ENCODE measurements at places on chromosomes 16 and 17. TPM values are rescaled to one million over a fixed set of nuclear protein-coding genes. Genes with fewer than 3 reads are reported as not detected.

The RUNDC1 gene
- total RNA-seq: 20.5 TPM

DNA sequence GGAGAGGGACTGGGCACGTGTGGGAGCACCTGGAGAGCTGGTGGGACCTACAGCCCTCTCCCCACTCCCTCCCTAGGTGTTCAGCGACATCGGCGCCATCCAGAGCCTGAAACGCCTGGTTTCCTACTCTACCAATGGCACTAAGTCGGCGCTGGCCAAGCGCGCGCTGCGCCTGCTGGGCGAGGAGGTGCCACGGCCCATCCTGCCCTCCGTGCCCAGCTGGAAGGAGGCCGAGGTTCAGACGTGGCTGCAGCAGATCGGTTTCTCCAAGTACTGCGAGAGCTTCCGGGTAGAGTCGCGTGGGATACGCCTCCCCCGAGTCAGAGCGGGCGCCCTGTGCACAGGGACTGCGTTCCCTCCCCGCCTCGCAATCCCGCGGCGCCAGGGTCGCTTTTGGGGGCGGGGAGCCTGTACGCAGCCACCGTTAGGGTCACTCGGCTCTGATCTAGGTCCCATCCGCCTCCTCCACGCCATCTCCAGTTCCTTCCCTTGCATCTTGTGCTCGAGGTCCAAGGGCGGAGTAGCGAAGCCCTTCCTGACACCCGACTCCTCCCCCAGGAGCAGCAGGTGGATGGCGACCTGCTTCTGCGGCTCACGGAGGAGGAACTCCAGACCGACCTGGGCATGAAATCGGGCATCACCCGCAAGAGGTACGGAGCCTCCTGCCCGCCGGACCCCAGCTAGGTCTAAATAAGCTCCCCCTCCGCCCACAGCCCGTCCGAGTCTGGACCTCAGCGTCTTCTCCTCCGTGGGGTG lies 13.0 kb downstream of the SARM1 start:
- H3K27me3 ChIP-seq: peaks cover 75% of the 10 kb centered on the region
- peak; percentile 48 for DNase-seq
- H3K27ac ChIP-seq: no peak overlapping the region
- no peaks in the 10 kb centered on the region for H3K36me3 ChIP-seq

GRCh38 chr16:74699666-74700065 lies 996 bp downstream of the MLKL start:
- no peak overlapping the region for H3K4me3 ChIP-seq
- peaks cover 41% of the 10 kb centered on the region for H3K27me3 ChIP-seq
- no peak for DNase-seq

GRCh38 chr16:69865701-69866100 lies 85.4 kb upstream of the CLEC18A start:
- H3K4me3 ChIP-seq: no peak overlapping the region
- peak; percentile 65 for DNase-seq
- H3K36me3 ChIP-seq: no peaks in the 10 kb centered on the region
- H3K27ac ChIP-seq: peak overlapping the region; percentile 61

DNA sequence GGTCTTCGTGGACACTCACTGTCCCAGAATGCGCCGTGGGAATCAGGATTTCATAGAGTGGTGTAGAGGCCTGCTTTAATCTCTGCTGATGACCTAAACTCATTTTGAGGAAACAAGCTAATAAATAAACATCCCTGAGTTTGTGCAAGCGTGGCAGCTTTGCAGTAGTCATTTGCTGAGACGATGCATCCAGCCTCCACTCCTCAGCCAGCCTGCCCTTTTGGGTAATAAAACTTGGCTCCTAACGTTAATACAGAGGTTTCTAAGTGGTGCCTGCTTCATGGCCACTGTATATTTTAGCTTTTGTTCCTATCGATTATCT lies 1.3 kb downstream of the DGKE start:
- H3K4me3 ChIP-seq: peak overlapping the region; percentile 70
- DNase-seq: no peak
- peaks cover 17% of the 10 kb centered on the region for H3K27me3 ChIP-seq
- H3K4me1 ChIP-seq: peaks cover 5% of the 10 kb centered on the region

- H3K27ac ChIP-seq: no peak overlapping the region
- DNase-seq: no peak
- no peaks in the 10 kb centered on the region for H3K36me3 ChIP-seq
- H3K4me3 ChIP-seq: no peak overlapping the region
- H3K27me3 ChIP-seq: peaks cover 5% of the 10 kb centered on the region
These were observed 11.4 kb downstream of the ITGAD start for GRCh38 chr16:31404353-31405064.

- no peak overlapping the region for H3K27ac ChIP-seq
- H3K27me3 ChIP-seq: no peaks in the 10 kb centered on the region
- H3K4me1 ChIP-seq: no peaks in the 10 kb centered on the region
- no peak for DNase-seq
- no peak overlapping the region for H3K4me3 ChIP-seq
- no peaks in the 10 kb centered on the region for H3K36me3 ChIP-seq
These were observed 485.4 kb downstream of the KCNJ2 start for GRCh38 chr17:70654706-70655105.

- H3K27me3 ChIP-seq: no peaks in the 10 kb centered on the region
- no peak overlapping the region for H3K4me3 ChIP-seq
- H3K27ac ChIP-seq: no peak overlapping the region
- DNase-seq: no peak
- H3K36me3 ChIP-seq: peaks cover 17% of the 10 kb centered on the region
- H3K4me1 ChIP-seq: peaks cover 3% of the 10 kb centered on the region
These were observed 31.0 kb downstream of the ERCC4 start for GRCh38 chr16:13950821-13951547.

- no peak overlapping the region for H3K4me3 ChIP-seq
- H3K4me1 ChIP-seq: no peaks in the 10 kb centered on the region
- H3K27ac ChIP-seq: no peak overlapping the region
These were observed 108.2 kb downstream of the NPIPB5 start for GRCh38 chr16:22618842-22619241.

GRCh38 chr17:80424878-80425765 lies 10.2 kb downstream of the ENDOV start:
- H3K36me3 ChIP-seq: no peaks in the 10 kb centered on the region
- DNase-seq: no peak
- no peak overlapping the region for H3K27ac ChIP-seq
- H3K4me3 ChIP-seq: no peak overlapping the region
- H3K4me1 ChIP-seq: no peaks in the 10 kb centered on the region

DNA sequence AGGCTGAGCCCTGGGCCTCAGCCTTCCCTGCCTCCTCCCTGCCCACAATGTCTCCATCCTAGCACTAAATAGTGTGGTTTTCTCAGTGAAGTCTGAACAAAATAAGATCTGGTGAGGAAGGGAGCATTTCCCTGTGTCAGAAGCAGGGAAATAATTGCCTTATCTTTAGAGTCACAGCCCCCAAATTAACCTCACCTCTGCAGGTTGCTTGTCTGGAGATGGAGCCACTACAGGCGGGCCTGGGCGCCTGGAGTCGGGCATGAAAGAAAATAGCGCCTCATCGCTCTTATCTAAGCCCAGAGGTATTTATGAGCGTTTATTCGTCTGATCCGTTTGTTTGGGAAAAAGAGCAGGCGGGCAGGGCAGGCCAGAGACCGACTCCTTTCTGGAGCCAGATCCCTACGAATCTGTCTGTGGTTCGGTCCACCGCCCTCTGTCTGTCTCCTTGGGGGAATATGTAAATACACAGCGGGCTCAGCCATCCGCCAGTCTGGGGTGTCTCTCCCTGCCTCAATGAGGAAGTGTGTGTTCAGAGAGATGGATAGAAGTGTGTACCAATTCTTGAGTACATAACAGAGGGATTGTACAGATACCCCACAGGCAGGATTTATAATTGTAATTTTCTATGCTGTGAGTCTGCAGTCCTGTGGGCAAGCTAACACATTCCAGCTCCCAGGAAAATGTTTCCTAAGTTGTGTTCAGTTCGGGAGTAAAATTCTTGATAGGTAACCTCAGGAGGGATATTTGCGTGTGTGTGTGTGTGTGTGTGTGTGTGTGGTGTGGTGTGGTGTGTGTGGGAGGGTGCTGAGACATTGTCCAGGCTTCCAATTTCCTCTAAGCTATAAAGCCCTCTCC lies 4.3 kb downstream of the HOXB6 start:
- no peak overlapping the region for H3K4me3 ChIP-seq
- no peaks in the 10 kb centered on the region for H3K36me3 ChIP-seq
- peaks cover 100% of the 10 kb centered on the region for H3K27me3 ChIP-seq
- H3K4me1 ChIP-seq: no peaks in the 10 kb centered on the region
- DNase-seq: no peak

DNA sequence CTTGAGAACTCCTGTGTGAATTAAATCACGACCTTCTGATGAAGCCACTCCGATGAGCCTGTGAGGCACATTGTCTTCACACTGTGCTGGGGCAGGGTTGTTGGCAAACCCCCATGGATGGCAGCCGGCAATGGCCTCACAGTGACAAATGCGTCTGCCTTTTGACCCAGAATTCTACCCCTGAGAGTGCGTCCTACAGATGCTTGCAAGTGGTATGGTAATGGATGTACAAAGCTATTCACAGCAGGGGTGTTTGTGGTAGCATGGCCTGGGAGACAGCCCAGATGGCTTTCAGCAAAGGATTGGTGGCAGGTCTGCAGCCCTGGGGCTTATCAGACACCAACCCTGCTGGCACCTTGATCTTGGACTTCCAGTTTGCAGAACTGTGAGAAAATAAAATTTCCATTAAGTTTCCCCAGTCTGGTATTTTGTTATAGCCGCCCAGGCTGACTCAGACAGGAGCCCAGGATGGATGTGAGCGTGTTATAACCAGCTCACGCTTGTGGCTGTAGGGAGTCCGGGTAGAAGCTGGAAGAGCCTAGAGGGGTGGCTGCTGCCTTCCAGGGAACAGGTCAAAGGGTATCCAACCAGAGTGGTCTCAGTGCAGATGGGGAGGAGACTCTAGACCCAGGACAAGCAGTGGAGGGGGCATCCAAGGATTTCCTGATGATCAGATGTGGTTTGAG lies 10.1 kb downstream of the AFMID start:
- peaks cover 7% of the 10 kb centered on the region for H3K36me3 ChIP-seq
- H3K27me3 ChIP-seq: no peaks in the 10 kb centered on the region
- H3K27ac ChIP-seq: no peak overlapping the region
- H3K4me3 ChIP-seq: no peak overlapping the region
- H3K4me1 ChIP-seq: no peaks in the 10 kb centered on the region
